ENCODE measurements at places on chromosomes 16 and 17.

DNA sequence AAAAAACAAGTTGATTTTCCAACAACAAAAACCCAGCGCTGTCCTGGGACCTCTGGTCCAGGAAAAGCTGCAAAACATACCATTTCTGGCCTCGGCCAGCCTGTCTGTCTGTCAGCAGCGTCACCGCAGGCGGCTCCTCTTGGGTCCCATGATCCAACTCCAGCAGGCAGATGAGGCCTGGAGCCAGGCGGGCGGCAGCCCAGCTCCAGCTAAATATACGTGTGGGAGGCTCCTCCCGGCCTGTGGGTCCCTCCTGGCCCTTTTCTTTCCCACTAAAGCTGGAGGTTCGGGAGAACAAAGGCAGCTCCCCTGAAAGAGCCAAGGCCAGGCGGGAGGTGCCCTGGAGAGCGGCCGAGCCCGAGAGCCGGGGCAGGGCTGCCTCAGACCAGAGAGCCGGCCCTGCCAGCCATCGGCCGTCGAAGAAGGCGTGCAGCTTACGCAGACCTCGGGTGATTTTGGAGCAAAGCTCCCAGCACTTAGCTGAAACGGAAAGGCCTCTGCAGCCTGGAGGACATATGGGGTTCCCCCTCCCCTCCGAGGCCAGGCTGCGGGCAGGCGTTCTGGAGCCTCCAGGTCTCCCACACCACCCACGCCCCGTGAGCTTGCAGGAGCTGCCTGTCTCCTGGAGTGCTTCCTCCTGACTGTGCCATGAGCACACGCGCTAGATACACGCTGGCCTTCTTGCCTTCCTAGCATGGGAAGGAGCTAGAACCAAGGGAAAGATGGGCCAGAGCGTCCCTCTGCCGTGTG lies 19.9 kb upstream of the JPH3 start:
- DNase-seq: no peak

DNA sequence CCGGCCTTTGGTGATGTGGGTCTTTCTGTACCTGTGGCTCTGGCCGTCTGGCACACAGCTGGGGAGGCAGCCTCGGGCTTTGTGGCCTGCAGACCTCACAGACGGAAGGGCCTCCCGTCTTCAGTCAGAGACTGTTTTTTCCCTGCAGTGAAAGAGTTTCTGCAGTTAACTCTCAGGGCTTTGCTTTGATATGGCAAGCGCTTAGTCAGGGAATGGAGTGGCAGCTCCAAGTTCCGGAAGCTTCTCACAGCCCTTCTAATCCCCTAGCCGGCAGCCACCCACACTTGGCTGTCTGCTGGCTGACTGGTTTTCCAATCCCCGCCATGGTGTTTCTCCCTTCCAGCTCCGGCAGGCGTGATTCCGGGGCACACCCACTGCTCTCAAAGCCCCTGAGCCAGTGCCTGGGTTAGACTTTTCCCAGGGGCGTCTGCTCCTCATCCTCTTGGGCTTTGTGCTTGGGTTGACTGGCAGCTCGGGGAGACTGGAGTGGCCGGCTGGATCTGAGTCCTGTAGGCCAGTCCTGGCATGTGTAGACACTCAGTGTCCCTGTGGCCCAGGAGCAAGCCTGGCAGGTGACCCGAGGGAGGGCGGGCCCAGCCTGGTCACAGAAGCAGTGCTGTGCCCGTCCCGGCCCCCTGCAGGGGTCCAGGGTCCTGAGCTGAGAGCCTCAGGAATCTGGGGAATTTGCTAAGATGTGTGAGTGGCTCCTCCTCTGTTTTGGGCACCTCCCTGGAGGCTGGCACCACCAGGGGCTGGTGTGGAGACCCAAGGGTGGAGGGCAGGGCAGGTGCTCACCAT lies 29.9 kb downstream of the BAIAP2 start:
- no peak for DNase-seq

DNA sequence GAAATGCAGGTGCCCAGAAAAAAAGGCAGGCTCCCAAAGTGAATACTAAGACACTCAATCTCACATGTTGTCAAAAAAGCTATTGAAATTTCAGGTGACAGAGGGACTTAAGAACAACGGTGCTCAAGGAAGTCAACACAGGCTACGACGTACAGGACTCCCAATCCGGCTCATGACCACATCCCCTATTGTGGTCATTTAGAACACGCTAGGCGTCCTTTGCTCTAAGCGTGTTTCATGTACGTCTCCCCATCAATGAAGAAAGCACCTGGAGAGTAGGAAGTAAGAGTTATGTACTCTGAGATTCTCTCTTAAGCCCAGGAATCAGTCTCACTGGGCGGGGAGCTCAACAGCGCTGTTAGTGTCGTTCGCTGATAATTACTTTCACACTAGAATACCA lies 94.1 kb downstream of the MRM3 start:
- DNase-seq: no peak

DNA sequence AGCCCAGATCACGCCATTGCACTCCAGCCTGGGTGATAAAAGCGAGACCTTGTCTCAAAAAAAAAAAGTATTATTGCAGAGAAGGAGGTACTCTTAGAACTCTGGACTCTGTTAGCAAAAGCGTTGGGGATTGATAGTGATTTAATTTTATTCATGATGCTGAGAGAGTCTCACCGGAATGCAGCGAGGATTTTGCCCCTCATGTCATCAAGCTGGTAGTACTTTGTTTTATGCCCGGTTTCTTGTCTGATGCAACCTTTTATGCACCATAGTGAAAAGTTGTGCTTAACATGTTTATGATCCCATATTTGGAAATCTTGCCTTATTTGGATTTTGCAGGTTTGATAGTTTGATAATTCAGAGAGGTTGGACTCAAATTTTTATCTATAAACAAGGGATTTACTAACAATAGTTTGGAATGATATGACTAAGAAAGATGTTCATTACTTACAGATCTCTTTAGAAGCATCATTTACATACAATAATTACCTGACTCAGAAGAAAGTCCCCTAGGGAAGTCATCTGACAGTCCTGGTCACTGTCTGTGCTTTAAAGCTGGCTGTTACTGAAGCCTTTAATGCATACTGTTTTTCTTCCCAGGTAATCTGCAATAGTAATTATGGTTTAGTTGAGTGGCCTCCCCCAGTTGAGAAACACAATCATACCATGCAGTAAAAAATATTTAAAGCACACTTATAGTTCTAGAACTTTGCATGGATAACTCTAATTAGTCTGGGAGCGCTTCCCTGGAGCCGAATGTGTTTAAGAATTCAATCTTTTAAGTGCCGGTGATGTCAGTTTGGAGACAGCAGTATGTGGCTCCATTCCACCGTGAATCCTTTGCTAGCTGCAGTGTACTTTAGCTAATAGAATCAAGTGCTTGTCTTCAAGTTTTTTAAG lies 120.9 kb downstream of the PRKCA start:
- DNase-seq: no peak

- no peak for DNase-seq
Observed at GRCh38 chr16:74580833-74581232, 26.1 kb downstream of the GLG1 start.

DNA sequence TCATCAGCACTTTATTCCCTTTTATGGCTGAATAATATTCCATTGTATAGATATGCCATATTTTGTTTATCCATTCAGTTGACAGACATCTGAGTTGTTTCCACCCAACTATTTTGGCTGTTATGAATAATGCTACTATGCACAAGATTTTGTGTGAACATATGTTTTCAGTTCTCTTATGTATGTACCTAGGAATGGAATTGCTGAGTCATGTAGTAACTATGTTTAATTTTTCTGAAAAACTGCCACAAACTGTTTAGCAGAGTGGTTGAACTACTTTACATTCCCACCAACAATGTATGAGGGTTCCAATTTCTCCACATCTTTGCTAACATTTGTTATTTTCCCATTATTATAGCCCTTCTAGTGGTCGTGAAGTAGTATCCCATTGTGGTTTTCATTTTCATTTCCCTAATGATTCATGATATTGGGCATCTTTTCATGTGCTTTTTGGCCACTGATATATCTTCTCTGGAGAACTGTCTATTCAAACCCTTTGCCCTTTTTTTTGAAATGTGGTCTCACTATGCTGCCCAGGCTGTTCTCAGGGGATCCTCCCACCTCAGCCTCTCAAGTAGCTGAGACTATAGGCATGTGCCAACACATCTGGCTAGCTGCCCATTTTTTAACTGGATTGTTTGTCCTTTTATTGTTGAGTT lies 26.3 kb downstream of the SMURF2 start:
- DNase-seq: peak; percentile 80

DNA sequence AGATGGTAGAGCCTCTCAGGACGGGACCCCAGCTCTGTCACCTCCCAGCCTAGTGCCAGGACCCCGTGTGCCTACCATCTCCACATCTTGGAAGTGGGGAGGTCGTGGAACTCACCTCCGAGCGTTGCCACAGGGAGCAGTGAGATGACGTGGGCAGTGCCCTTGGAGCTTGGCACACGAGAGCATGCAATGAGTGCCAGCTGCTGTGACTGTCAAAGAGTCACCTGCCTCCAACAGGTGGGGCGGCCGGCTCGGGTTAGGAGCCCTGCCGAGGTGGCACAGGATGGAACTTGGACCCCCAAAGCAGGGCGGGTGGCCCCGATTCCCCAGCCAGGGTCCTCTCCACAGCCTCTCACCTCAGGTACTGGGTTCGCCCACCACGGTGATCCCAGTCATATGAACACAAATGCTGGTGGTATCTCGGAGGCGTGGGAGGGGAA lies 5.5 kb downstream of the VPS4A start:
- DNase-seq: no peak

GRCh38 chr16:47925811-47926460 lies 229.9 kb downstream of the ABCC12 start:
- peak; percentile 18 for DNase-seq

DNA sequence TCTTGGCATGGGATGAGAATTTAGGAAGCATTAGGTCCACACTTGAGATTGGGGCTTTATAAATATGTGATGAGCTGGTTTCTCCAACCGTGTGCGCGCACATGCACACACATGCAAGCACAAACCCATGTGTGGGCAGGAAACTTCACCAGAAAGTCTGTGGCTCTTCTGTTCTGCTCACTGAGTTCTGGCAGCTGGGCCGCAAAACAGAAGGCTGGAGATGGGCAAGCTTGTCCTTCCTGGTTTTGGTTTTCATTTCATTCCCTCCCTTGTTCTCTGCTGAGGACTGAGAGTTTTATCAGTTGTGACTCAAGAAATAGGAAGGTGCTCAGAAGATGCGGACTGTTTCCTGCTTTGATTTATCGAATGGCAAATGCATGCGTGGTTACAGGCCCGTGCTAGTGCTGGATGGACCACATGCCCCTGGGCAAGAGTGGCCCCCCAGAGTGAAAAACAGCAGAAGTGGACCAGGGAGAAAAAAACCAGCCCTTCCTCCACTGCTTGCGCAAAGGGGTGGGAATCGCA lies 14.1 kb downstream of the MAP3K14 start:
- DNase-seq: no peak

GRCh38 chr17:36608280-36608679 lies 6.9 kb downstream of the MRM1 start:
- DNase-seq: no peak

- DNase-seq: no peak
Observed at GRCh38 chr16:49010396-49010795, 271.2 kb downstream of the CBLN1 start.

DNA sequence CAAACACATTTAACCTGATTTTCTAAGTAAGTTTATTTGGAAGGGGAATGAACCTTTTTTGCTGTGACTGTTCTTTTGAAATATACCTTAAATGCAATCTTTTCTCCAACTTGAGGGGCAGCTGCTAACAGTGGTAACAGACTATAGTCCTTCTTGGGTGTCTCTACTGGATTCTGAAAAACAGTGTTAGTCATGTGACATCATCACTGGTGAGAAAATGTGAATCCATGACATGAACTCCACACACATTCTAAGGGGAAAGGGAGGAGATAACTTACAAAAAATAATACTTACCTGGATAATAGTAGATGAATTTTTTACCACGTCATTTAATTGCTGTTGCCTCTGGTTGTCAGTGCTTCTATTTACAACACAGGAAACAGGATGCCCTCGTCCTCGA lies 11.3 kb downstream of the COIL start:
- DNase-seq: no peak

All from RKO (cell line).